Omental fat pad (tissue), 4 donors: ENCODE measurements at places on chromosomes 2 and 18. TPM values are rescaled to one million over a fixed set of nuclear protein-coding genes. Genes with fewer than 3 reads are reported as not detected.

The ABCB11 gene
- 0.24 TPM for total RNA-seq

GRCh38 chr2:6474161-6475140, 391.3 kb downstream of the CMPK2 start:
- no peak for DNase-seq

DNA sequence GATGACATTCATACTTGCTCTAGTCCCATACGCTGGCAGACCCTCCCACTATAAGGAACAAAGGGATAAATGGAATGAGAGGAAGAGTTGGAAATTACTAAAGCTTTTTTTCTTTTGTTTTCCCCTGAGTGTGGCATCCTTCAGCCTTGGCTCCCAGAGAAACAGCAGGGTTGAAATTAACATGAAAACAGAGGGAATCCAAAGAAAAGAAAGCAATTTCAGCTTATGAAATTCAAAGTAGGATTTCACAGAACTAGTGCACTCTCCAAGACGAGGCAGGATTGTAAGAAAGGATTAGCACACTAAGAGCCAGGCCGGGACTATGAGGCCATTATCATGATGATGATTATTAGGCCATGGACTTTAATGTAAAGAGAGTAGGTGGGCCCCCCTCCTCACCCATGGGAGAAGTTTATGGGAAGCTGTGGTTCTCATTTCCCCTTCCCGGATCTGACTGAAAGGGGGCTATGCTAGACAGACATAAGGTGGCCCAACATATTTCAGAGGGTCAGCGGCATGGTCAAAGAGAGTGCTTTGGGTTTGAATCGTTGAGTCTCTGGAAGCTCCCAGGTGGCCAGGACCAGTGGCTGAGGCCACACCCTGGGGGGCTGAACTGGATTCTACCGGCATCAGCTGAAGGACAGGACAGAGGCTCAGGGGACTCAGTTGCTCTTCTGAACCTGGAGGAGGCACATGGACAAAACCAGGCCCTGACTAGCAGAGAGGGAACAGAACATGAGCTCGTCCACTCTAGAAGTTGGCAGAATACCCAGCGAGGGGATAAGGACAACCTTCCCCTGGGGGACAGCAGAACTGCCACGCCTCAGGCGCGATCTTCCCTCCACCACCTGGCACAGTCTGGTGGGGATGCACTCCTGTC, 100.1 kb upstream of the ARL4C start:
- DNase-seq: no peak

- DNase-seq: no peak
Observed at GRCh38 chr2:17674817-17675216, 78.8 kb downstream of the SMC6 start.

- DNase-seq: no peak
Observed at GRCh38 chr2:178579006-178579405, 98.7 kb downstream of the PLEKHA3 start.
